Cerebellar nuclear complex (tissue), 1 donor: ENCODE measurements at places on chromosomes 11 and 22.

DNA sequence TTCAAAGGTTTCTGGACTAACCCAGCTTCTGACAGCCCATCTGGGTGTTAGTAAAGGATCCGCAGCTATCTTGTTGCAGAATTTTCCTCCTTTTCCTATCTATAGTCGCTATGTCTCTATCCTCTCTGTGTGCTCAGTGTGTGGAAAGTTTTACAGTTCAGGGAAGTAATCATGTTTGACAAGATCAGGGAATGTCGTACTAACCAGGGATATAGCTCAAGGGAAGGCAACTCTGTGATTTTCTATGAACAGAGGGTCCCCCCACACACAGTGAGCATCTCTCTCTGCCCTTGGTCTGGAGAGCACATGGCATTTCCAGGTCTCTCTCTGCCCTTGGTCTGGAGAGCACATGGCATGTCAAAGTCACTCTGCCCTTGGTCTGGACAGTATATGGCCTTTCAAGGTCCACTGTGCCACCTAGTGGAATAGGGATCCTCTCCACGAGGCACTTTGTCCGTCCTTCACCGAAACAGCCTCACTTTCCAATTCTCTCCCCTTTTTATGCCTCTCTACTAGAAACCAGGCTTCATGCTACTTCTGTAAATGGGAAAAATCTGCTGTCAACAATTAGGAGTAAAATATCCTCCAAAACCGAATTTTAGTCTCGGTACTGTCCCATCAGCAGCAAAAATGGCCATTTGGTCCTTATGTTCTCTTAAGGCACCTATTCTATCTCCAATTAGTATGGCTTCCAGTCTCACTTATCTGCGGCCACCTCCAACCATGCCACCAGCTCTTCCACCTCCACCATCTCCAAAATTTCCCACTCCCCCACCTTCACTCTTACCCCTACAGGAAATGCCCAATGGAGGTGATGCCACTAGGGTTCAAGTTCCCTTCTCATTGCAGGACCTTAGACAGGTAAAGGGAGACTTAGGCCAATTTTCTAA is 88.7 kb downstream of the IGLL5 start:
- no peak for DNase-seq

DNA sequence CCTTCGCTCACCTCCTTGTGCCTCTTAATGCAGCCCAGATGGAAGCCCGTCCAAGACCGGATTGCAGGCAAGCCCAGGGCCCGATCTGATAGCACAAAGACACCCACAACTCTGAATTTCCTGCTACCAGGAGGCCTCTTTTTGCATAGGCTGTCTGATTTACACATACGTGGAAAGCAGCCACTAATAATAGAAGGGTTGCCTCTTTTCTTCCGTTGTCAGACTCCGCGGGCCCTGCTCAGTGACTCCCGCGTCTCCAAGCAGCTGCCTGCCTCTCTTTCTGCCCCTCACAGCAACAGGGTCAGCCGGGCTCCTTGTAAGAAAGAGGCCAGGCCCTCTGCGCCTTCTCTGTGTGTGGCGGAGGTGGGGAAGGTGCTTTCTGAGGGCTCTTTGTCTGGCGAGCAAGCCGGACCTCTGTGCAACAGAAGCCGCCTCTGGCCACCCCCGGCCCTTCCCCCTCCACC is 26.7 kb downstream of the FLI1 start:
- no peak for DNase-seq

- no peak for DNase-seq
Observed at GRCh38 chr11:86511086-86511551, 136.4 kb downstream of the CCDC81 start.

DNA sequence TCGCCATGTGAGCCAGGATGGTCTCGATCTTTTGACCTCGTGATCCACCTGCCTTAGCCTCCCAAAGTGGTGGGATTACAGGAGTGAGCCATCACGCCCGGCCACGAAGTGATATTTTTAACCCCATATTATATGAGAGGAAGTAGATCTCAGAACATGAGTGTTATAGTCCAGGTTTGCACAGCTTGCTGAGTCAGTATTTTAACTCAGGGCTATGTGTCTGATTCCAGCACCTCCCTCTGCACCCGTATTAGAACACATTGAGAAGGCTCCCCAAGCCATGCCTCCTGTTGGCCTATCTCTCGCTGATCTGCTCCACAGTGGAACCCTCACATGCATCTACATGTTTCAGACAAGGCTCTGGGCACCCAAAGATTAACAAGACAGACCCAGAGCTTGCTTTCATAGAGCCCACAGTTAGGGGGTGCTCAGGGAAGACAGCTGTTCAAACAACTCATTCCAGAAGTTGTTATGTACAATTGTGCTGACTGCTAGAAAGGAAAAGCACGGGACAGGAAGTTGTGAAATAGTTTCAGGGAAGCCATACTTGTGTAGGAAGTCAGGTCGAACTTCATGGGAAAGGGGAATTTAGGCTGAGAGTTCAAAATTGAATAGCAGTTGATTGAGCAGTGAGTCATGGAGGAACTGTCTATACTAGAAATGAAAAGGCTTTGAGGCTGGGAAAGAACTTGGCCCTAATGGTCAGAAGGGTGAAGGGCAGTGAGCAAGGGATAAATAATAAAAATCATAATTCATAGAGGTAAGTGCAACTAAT is 49.3 kb upstream of the CLPB start:
- DNase-seq = no peak

DNA sequence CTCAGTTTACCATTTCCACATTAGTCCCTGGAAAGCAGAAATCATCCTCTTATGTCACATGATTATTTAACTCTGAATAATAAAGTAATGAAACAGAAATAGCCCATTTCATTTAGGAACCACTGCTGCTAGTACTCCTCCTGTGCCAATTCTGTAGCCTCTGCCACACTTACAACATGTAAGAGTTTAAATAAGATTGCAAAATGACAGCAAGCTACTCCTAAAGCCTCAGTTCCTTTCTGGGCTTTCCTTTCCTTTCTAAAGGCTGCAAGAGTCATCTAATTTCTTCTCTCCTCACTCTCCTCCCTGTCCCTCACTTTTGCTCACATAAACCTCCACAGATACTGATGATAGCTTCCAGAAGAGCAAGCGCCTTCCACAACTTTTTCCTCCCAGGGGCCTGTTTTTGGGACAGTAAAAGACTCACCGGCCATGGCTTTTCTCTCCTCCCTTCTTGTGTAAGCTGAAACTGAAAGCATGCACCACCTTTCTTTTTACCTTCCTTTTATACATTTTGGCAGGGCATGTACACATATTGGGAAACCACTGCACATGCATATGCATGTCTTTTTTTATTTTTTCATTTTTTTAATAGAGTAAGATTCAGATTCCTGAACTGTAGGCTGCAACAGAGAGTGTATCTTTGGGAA is 38.5 kb downstream of the CARD18 start:
- DNase-seq = no peak

DNA sequence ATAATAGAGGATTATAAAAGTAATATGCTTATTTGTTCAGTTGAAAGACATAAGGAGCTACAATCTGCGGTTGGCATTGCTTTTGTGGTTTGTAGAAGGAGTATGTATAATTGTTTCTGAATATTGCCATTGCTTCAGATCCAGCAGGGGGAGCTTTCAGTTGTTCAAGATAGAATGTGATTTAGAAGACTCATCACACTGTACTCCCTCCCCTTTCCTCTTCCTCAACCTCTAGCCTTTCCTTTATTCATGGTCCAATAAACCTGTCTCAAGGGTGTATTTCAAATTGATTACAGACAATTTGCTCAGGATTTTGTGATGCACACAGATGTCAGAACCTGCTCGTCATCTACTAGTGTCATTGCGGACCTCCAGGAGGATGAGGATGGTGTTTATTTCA is 9.8 kb downstream of the PRMT3 start:
- DNase-seq = no peak

- no peak for DNase-seq
Observed at GRCh38 chr22:17302616-17303015, 66.6 kb upstream of the CECR2 start.

DNA sequence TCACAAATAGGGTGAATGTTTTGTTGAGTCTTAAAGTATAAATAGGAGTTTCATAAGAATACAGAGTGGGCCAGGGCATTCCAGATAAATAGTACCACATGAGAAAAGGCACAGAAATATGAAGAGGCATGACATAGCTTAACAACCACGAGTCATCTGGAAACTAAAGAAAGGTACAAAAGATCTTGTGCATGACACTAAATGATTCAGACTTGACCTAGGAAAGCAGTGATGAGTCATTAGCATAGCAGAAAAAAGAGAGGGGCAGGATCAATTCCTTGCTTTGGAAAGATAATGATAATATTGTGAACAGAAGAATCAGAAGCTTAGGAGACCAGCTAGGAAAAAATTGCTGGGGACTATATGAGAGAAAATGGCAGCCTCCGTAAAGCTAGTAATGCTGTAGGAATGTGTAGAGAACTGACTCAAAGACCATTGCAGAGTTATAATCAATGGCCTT is 47.6 kb upstream of the FIBIN start:
- no peak for DNase-seq

GRCh38 chr11:24588081-24588480 is 91.2 kb downstream of the LUZP2 start:
- DNase-seq = no peak

GRCh38 chr11:94880216-94880615 is 93.1 kb downstream of the CWC15 start:
- no peak for DNase-seq

DNA sequence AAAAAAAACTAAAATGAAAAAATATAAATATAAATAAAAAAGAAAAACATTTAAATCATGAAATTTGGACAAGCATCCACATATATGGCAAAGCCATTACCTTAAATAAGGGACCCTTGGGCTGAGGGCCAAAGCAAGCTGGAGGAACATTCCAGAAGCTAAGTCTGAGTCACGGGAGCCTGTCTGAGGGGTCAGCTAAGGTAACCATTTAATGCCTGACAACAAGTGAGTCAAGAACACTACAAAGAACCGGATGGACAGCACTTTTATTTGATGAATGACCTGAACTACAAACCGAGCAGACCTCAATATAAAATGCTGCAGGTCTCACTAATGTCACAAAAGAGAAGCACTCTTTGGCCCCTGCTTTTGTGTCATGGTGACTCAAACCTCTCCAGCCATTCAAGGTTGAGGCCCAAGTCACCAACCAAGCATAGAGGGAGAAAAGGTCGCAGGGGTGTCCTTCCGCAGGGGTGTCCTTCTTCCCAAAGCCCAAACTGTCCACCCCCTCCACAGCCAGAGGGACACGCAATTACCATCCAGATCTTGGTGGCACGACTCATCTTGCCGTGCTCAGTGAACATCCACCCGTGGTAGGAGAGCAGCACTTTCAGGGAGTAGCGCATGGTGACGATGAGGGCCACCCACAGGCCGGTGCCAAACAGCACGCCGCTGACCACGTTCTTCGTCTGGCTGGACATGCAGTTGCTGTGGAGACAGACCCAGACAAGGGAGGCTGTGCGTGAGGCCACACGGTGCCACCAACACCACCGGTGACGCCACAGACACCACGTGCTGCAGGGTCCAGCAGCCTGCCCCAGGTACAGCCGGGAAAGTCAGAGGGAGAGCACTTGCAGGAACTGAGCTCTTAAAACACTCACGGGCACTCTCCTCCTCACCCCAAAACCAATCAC is 34.5 kb downstream of the CPT1A start:
- DNase-seq = no peak

DNA sequence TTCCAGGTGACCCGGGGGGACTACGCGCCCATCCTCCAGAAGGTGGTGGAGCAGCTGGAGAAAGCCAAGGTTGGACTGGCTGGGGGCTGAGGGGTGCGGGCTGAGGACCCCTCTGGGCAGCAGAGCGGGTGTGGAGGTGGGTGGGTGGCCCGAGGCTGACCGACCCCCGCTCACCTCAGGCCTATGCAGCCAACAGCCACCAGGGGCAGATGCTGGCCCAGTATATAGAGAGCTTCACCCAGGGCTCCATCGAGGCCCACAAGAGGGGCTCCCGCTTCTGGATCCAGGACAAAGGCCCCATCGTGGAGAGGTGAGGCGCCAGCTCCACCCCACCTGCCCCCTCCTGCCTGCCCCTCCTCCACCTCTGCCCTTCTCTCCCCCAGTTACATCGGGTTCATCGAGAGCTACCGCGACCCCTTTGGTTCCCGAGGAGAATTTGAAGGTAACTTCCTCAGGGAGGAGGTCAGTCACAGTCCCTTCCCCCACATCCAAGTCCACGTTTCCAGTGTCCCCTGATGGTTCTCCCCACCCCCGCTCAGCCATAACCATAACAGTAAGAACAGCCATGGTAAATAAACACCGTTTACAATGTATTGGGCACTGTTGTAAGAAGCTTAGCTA is 11.2 kb downstream of the DPP3 start:
- DNase-seq = no peak

- DNase-seq = peak; percentile 29
Observed at GRCh38 chr11:118572061-118572980, at the start of gene ARCN1. ARCN1 (plus strand) TSS chr11:118572409; CDS start chr11:118572548, 139 bp downstream.

- no peak for DNase-seq
Observed at GRCh38 chr11:31114442-31114841, 255.1 kb downstream of the DCDC1 start.

GRCh38 chr11:67435031-67435726 is 2.3 kb downstream of the PTPRCAP start:
- DNase-seq = no peak

DNA sequence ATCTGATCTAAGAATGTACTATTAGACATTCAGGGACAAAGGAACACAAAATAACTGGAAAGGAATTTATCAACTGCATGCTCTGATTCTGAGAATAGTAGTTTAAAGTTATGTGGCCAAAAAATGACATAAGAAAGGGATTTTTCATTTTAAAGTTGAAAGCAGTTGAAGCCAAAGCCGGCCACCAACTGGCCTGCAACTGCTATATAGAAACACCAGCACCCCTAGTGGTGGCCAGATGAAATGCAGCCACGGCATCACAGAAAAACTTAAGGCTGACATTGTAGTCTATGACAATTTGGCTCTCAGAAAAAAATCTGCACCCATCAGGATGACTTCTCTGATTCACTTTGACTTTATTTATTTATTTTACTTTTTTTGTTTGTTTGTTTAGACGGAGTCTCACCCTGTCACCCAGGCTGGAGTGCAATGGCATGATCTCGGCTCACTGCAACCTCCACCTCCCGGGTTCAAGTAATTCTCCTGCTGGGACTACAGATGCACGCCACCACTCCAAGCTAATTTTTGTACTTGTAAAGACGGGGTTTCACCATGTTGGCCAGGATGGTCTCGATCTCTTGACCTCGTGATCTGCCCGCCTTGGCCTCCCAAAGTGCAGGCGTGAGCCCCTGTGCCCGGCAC is 59.2 kb downstream of the SLC35F2 start:
- DNase-seq = no peak

- DNase-seq = no peak
Observed at GRCh38 chr22:28344918-28345703, 334.5 kb downstream of the TTC28 start.

DNA sequence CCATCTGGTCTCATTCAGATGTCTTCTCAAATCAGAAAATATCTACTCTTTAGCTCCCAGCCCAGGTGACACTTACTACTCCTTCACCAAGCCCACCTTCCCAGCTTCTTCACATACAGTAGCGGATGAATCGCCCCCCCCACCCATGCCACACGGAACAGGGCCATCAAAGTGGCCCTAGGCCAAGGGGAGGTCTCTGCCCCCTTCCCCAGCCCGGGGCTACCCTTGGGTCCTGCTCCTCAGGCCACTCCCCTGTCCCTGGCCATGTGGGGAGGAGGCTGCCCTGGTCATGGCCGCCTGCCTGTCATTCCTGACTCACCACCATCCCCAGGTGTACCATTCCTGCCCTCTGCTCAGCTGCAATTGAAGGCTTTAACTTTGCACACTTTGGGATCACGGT is 142.8 kb downstream of the NECTIN1 start:
- DNase-seq = no peak
